ENCODE measurements at places on chromosomes 1 and 21.

DNA sequence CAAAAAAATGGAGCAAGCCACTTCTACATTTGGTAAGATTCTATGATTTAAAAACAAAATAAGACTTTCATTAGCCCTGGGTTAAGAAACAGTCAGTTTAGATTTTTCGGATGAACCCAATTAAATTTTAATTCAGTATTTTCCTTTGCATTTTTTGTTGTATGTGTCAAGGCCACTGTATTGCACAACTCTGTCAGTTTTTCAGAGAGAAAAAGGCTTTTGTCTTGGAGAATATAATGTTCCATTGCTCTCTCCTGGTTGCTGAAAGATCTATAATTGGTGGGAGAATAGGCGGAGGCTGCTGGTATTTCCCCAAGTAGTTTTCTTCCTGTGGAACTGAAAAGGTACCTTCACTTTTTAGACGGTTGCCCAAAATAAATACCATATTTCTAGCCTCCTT is 84.6 kb downstream of the NEGR1 start:
- no peak for DNase-seq

DNA sequence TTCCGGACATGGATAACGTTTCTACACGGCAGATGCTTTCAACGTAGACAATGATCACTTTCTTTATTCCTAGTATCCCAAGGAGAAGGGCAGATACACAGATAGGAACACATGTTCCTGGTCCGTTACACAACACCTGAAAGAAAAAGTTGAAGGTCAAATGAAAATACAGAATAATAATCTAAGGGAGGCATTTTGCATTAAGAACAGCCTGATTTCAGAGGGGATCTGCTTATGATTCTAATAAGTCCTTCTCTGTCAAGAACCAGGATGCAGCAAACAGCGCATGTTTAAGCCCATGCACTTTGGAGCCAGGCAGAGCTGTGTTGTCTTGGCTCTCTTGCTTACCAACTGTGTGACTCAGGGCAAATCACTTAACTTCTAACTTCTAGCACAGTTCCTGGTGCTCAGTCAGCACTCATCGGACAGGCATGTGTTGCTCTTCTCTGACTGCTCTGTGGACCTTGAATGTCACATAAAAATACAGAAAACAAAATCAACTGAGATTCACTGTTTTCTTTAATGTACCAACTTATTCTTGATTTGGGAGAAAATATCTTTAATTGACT is 56.3 kb upstream of the CNN3 start:
- no peak for DNase-seq

DNA sequence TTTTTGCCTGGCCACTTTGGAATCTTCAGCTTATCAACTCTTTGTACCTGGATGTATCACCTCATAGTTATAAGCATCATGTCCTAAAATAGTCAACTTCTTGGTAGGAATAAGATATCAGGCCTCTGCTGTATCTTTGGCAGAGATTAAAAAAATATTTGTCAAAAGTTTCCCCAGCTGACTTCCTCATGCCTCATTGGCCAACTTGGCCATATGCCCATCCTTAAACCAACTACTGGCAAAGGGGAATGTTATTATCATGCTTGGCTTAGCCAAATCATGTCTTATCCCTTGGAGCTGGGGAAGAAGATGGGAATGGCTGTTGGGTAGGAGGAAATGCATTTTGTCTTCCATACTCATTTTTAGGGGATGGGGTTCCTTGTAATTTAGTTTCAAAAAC is 23.4 kb downstream of the NFASC start:
- DNase-seq, result no peak

GRCh38 chr1:70764747-70765146 is 282.9 kb downstream of the PTGER3 start:
- DNase-seq, result no peak

- DNase-seq, result no peak
Observed at GRCh38 chr21:46456750-46457149, 1.9 kb upstream of the DIP2A start.

- DNase-seq, result no peak
Observed at GRCh38 chr1:60942291-60942690, 140.1 kb upstream of the NFIA start.

DNA sequence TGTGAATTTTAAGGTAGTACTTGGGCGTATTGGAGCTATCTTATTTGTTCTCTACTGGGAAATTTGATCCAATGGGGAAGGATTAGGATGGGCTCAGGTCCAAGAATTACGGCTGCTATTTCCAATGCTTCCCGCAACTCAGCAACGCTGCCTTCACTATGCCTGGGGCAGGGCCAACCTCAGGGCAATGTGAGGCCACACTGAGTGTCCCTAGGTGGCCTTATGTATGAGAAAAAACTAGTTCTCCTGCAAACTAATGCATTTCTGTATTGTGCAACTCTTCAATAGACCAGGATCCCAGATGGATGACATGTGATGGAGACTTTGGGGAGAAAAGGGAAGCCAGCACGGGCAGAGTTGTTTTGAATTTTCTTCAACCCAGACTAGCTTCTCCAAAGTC is 168.1 kb downstream of the DUSP10 start:
- DNase-seq, result no peak

- DNase-seq, result no peak
Observed at GRCh38 chr1:53575141-53575954, 116.1 kb downstream of the DMRTB1 start.

DNA sequence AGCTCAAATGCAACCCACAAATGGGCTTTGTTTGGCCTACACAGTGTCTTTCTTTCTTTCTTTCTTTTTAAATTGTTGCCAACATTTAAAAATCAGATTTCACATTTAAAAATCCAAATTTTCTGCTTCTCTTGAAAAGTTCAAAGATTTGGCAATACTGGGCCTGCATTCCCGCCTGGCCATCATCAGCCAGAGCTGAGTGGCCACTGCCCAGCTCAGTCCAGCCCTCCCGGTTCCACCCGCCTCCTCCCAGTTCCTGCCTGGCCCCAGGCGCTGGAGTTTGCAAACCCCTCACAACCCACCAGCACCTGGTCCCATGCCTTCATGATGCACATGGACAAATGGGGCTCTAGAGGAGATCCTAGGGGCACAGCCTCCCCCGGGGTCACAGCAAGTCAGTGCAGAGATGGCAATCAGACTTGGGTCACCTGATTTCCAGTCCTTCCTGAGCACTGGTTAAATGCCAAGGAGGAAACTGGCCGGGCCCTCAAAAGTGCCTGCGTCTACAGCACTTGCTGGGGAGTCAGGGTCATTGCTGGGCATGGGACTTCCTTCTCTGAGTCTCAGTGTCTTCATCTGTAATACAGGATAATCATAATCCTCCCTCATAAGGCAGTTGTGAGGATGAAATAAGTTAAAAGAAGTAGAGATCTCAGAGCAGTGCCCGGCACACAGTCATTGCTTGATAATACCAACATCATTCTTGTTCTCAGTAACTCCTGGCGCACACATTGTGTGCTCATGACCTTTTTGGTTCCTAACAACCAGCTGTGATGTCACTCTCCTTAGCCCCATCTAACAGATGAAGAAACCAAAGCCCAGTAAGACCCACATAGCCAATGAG is 41.0 kb upstream of the LAPTM5 start:
- DNase-seq, result no peak

GRCh38 chr1:233617025-233617424 is 3.1 kb downstream of the KCNK1 start:
- no peak for DNase-seq

- DNase-seq, result no peak
Observed at GRCh38 chr1:118925651-118926050, 62.5 kb downstream of the TBX15 start.

GRCh38 chr1:20462397-20462796 is 23.6 kb downstream of the CAMK2N1 start:
- no peak for DNase-seq

- DNase-seq, result no peak
Observed at GRCh38 chr1:2451741-2452140, 24.3 kb upstream of the PLCH2 start.

GRCh38 chr1:39452081-39452480 is 39.4 kb upstream of the BMP8A start:
- DNase-seq, result no peak

Data from stimulated activated CD4-positive, alpha-beta T cell treated with anti-CD3 and anti-CD28 coated beads, Interleukin-15, amount 100 ng/mL, for 1 hour (primary cell).